Airway epithelial cell (primary cell): ENCODE measurements at places on chromosomes 4 and X. TPM values are rescaled to one million over a fixed set of nuclear protein-coding genes. Genes with fewer than 3 reads are reported as not detected.

Gene DDX53
- not detected in 2 replicates for total RNA-seq

Gene LEF1
- total RNA-seq: 0.63 and 0.70 TPM in 2 replicates

Gene STPG2
- not detected in 2 replicates for total RNA-seq

Gene HOPX
- total RNA-seq: 78.5 and 115 TPM in 2 replicates

Gene SPIN2A
- total RNA-seq: 0.07 TPM in 1 of 2 replicates, not detected in the other

Gene HSFX4
- total RNA-seq: not detected in 2 replicates

Gene BMP3
- 0.05 TPM in 1 of 2 replicates, not detected in the other for total RNA-seq

Gene ARMCX1
- 8.4 and 9.2 TPM in 2 replicates for total RNA-seq

Gene CYSLTR1
- total RNA-seq: not detected in 2 replicates

Gene ADRA2C
- not detected in 2 replicates for total RNA-seq

Gene PDGFRA
- total RNA-seq: 1.1 and 2.2 TPM in 2 replicates

Gene MAGEC1
- total RNA-seq: not detected in 2 replicates

Gene ARHGAP36
- not detected in 2 replicates for total RNA-seq

Gene MXRA5
- total RNA-seq: 0.28 and 0.85 TPM in 2 replicates

Gene MTNR1A
- 0.21 TPM in 1 of 2 replicates, not detected in the other for total RNA-seq

Gene MGAT4D
- total RNA-seq: not detected in 2 replicates

Gene PLAC1
- total RNA-seq: 0.33 and 0.63 TPM in 2 replicates

Gene CLTRN
- 0.46 and 0.85 TPM in 2 replicates for total RNA-seq

Gene PDLIM5
- total RNA-seq: 45.3 and 61.5 TPM in 2 replicates

Gene EREG
- total RNA-seq: 21.3 and 33.1 TPM in 2 replicates

Gene SLC10A6
- total RNA-seq: 1.2 and 3.0 TPM in 2 replicates

Gene PALLD
- 52.6 and 57.5 TPM in 2 replicates for total RNA-seq
